ENCODE measurements at places on chromosomes 7 and 10.

DNA sequence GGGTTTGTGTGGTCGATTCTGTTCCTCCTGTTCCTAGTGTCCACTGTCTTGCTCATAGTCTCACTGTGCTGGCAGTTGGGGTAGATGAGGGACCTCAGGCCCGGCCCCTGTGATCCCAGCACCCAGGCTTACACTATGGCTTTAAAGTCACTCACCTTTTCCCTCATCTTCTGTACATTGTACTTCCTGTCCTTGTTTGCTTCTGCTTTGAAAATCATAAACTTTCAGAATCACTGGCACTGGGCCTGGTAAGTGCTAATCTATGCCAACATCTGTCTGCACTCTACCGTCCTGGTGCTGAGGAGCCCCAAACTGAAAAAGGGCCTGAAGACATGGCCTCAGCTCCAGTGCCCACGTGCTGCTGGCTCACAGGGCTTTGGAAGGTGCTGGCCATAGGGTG is 5.7 kb upstream of the TAS2R60 start:
- DNase-seq, result no peak

DNA sequence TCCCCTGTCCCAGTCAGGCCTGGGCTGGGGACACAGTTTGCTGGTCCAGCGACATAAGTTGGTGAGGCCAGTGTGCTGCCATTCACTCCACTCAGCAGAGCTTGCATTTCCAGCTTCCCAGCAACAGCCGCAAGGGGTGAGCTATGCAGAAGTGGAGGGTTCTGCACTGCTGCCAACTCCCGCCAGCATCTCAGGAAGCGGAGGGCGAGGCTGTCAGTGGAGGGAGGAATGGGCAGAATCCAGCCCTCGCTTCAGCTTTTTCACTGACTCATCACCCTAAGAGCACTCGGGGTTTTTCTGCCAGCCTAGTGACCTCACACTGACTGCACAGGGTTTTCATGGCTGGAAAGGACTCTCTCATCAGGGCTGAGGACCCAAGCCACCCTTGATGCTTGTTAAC is 625.1 kb upstream of the MKI67 start:
- DNase-seq, result no peak

GRCh38 chr10:26095781-26096180 is 120.8 kb upstream of the GAD2 start:
- DNase-seq, result no peak

- no peak for DNase-seq
Measured at GRCh38 chr10:77176232-77176631, 461.4 kb downstream of the KCNMA1 start.

- DNase-seq, result no peak
Measured at GRCh38 chr7:148715027-148715426, 16.3 kb downstream of the CUL1 start.

DNA sequence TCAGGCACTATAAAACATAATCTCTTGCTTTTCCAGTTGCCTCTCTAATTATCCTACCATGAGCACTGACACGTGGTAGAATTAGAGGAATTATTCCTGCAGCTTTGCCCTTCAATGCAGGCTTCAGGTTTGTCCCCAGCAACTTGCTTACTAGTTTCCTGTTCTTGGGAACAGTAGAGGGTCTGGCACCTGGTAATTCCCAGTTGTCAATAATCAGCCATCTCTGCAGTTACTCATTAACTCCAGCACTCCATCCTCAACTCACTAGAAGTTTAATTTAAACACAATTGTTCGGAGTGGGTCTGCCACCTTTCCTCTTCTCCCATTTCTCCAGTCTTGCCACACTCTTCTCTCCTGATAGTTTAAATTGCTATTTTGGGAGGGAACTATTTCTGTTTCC is 324.3 kb upstream of the KIAA1217 start:
- DNase-seq, result no peak

DNA sequence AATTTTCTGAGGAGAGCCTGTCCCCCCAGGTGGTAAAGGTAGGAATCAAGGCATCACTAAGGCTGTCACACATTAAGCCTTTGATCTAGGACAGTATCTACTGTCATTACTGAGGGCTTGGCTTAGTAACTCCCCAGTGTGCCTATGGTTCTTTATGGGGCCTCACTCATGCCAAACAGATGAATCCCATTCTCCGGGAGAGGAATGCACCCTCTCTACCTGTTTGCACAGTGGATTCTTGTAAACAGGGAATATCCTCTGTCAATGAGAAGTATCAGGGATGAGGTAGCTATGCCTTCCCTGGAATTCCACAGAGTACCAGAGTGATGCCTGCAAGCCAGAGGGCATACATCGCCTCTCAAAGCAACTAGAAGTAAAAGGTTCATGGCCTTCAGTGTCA is 3.9 kb upstream of the CPN1 start:
- no peak for DNase-seq

- DNase-seq, result no peak
Measured at GRCh38 chr7:6423942-6424701, 23.6 kb downstream of the DAGLB start.

DNA sequence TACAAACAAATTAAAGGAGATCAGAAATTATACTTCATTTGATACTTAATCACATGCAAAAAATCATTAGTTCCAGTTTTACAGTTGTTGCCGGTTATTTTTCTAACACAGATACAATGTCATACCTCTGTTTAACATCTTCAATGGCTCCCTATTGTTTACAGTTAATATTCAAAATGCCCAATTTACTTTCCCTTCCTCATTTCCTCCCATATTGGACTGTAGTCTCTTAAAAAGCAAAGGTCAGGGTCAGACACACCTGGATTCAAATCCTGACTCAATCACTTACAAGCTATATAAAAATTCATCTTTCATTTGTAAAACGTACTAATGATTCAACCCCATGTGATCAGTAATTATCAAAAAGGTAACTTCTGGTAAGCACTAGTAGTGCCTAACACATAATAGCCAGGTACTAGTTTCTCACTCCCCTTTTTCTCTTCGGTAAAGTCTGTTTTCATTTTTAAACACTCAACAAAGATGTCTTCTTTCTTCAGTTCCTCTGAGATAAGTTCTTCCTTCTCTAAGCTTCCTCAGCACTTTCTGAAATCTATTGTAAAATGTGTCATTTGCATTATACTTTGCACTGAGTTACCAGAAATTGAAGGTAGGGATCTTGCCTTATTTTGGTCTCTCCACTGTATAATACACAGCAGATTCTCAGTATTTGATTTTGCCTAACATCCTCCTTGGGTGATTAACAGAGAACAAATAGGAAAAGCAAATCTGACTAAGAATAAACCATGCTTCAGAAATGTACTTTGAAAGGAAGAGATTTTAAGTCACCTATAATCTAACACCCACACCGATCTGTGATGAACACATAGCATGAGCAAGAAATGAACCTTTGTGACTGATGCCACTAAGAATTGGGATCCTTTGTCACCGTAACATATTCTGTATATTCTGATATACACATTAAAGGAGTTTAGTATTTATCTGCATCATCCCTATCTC is 16.1 kb downstream of the KMT2C start:
- DNase-seq, result no peak

DNA sequence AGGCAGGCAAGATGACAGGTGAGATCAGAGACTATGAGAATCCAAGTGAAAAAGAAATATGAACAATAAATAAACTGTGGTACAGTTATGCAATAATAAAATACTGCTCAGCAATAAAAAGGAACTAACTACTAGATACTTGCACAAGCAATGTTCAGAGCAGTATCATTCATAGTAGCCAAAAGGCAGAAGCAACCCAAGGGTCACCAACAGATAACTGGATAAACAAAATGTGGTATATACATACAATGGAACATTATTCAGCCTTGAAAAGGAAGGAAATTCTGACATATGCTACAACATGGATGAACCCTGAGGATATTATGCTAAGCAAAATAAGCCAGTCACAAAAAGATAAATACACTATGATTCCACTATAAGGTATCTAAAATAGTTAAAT is 76.9 kb upstream of the KCNIP2 start:
- DNase-seq, result no peak

DNA sequence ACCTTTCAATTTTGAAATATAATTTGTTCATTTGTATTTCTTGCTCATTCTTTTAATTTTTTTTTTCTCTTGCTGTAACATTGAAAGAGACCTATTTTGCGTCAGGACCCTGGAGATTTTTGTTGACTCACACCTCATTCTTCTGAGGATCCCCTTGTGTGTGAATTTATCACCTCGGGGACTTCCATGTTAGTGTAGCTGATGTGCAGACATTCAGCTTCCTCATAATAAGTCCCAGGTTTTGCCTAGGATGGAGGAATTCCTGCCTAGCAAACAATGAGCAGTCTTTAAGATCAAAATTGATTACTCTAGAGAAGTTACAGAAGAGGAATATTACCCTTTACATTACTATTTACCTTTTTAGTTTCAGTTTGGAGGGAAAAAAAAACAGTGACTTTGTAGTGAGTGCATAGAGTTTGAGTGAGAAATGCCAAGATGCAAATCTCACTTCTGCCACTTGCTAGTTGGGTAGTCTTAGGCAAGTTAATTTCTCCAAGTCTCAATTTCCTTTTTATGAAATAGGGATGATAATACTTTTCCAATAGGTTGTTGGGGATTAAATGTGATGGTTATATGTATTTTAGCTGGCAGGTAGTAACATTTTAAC is 14.3 kb downstream of the TES start:
- DNase-seq, result no peak

GRCh38 chr10:44264244-44264643 is 120.7 kb downstream of the CXCL12 start:
- DNase-seq, result no peak

- no peak for DNase-seq
Measured at GRCh38 chr7:18425838-18426445, 69.6 kb upstream of the HDAC9 start.

GRCh38 chr7:24702755-24703154 is 54.5 kb downstream of the GSDME start:
- DNase-seq, result no peak

DNA sequence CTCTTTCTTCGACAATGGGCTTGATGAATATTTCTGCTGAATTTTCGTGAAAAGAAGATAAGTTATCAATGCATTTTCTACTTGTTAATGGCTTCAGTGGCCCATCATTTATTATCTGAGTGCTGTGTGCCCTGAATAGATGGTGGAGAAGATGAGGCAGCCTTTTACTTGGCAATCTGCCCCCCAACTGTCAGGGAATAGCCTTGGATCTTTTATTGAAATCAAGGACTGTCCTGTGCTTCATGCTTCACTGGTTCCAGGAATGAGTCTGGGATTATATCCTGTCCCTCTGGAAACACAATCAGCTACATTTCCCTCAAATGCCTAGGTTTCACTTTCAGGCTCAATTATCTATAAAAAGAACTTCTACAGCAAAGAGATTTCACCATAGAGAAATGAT is 75.9 kb upstream of the NXPH1 start:
- DNase-seq, result no peak
